ENCODE measurements at places on chromosomes 3 and 15.
A peak's percentile ranks its signal among the peaks of the same experiment; 100 is the strongest.

DNA sequence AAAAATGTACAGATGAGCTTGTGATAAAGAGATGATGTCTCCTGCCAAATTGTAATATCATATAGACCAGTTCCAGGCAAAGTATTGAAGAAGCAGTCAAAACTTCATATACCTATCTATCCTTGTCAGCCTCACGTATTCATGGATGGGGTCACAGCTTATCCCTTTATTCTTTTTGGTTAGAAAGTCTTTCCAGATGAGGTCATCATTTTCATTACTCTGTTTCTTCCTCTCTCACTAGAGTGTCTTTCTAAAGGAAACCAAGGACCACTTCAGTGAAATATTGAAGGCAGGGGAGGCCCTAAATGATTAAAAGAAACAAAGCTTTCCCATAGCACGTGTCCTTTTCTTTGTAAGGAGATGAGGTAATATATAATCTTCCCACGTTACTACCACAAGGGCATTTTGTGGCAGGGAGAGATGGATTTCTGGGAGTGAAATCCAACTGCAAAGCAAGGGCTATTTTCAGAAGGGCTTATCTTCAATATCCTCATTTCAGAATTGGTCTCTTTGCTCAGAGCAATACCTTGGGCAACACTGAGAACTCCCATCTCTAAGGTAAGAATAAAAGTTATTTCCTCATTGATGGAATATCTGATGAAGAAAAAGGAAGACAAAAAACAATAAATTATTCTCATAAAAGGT is 260.2 kb downstream of the TIGIT start:
- no peak for DNase-seq

DNA sequence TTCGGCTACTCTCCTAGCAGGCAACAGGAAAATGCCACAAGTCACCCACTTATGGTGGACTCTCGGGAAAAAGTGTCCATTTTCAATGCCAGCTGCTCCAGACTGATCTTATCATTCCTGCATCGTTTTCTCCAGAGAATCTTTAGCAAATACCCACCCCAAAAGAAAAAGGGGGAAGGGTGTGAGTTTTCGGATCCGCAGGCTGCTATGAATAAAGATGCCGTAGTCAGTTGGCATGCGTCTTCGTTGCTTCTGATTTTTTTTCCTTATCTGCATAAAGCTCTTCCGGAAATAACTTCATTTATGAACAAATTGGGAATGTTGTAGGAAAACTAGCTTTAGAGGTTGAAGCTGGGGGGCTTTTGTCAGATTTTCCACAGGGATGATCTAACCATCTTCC is 22.4 kb upstream of the VILL start:
- no peak for DNase-seq

- no peak for DNase-seq
Measured at GRCh38 chr3:127568586-127568985, 21.9 kb downstream of the TPRA1 start.

GRCh38 chr3:186257866-186258265 is 104.2 kb downstream of the DGKG start:
- no peak for DNase-seq

DNA sequence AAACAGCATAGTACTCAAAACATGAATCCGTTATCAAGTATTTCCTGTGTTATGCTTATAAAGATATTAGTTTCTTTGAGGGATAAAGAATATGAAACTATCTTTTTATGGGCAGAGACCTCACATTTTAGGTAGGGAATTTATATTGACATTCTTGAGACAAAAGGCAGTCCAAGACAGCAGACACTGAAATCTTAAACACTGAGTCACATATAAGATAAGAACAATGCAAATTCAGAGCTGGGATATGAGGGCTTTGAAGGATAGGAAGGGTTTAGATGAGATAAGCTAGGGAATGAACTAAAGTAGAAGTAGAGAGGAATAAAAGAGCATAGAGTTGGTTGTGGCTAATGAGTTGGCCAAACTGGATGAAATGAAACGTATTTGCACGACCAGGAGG is 58.4 kb downstream of the ASTE1 start:
- peak; percentile 88 for DNase-seq
